ENCODE measurements at places on chromosomes 3 and 15.

- DNase-seq = no peak
These were observed 178.2 kb upstream of the GOLIM4 start for GRCh38 chr3:168273917-168274316.

- no peak for DNase-seq
These were observed 1273.9 kb downstream of the OTOL1 start for GRCh38 chr3:162770551-162770950.

GRCh38 chr3:71862371-71863140, 77.6 kb upstream of the PROK2 start:
- DNase-seq = no peak

GRCh38 chr3:39577541-39577940, 110.1 kb downstream of the MOBP start:
- no peak for DNase-seq

GRCh38 chr15:69951898-69952555, 145.7 kb downstream of the TLE3 start:
- no peak for DNase-seq

- no peak for DNase-seq
These were observed 227.1 kb downstream of the RPLP1 start for GRCh38 chr15:69679623-69680228.

GRCh38 chr3:151460228-151460627, 633 bp downstream of the IGSF10 start:
- no peak for DNase-seq

DNA sequence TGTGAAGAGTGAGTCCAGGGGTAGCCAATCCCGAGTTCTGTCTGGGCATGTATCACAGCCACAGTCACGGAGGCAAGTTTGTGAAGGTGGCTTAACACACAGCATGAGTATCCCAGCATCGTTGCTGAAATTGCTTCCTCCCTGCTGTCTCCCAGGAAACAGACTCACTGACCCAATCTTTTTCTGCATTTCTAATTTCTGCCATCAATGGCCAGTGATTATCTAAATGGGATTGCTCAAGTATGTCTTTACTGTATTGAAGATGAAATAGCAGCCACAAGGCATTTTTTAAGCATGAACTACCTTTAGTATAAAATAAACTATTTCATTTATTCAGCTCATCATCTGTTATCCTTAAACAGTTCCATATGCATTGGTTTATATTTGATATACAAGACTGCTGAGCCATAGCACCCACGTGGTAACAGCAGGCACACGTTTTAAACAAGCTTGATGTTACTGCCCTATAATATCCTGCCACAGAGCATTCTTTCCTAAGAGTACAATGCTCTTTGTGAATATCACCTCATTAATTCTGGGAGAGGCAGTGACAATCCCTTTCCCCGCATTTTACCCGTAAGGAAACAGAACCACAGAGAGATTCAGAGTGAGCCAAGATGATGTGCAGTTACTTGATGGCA, 276.6 kb upstream of the THBS1 start:
- DNase-seq = no peak

DNA sequence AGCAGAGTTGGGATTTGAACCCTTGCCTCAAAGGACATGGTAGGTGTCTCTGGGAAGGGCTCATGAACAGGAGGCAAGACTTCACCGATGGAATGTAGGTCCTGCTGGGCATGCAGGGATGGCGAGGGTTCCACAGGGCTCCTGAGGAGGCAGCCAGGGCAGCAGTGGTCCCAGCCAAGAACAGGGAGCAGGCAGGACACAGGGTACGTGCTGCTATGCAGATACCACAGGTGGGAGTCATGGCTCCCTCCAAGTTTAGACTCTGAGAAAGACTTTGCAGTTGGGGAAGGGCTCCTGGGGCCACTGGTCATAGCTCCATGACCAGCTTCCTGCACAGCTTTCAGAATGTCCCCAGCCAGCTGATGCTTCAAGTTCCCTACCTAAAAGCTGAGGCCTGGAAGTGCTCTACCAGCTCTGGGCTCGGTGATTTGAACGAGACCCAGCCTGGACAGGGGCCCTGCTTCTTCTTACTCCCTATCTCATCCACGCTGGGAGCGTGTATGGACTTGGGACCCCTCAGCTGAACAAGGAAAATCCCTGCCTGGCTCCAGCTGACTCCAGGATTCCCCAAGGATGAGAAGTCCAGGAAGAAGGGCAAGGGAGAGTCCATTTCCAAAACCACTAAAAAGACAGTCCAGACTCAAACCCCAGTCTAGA, 747 bp downstream of the MYL3 start:
- DNase-seq = no peak

GRCh38 chr15:93217343-93217742, 128.3 kb upstream of the RGMA start:
- no peak for DNase-seq

DNA sequence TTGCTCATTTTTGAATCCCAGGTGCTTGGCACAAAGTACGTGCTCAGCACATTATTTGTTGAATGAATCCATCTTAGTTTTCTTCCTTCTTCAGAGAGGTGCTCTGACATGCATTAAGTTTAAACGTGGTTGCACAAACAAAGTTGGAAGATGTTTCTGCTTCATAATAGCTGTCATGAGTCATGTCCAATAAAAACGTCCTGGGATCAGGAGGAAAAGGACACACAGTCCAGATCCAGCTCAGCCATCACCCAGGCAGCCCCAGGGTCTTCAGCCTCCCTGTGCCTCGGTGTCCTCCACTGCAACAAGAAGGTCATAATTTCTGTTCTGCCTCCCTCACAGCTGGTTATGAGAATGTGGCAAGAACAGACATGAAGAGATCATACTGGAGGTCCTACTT, 55.4 kb downstream of the CCNL1 start:
- DNase-seq = no peak

DNA sequence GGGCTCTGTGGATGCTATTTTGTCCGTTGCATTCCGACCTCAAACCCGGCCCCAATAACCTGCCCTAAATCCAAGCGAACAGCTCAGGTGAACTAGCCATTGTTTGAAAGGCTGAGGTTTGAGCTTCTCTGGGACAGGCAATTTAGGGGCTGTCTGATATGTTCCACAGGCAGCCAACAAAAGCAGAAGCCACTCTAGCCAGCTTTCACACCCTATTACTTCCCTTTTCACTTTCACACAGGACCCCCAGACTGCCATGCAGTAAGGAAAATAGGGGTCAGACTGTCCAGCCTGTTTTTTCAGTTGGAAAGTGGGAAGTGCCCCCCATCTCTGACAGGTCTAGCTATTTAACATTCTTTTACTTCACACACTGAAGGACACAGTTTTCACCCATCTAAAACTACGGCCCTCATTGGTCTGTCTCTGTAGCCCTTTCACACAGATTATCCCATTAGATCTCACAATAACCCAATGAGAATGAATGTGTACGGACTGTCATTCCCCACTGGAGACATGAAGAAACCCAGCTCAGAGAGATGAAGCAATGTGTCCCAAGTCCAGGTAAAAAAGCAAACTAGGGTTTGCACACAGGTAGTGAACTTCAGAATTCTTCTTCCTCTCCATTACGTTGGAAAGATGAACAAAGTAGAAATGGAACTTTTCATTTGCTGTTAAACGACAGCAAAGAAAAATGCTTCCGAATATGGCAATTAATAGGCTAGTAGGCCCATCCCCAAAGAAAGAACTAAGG, 1.9 kb downstream of the CCDC12 start:
- DNase-seq = no peak

DNA sequence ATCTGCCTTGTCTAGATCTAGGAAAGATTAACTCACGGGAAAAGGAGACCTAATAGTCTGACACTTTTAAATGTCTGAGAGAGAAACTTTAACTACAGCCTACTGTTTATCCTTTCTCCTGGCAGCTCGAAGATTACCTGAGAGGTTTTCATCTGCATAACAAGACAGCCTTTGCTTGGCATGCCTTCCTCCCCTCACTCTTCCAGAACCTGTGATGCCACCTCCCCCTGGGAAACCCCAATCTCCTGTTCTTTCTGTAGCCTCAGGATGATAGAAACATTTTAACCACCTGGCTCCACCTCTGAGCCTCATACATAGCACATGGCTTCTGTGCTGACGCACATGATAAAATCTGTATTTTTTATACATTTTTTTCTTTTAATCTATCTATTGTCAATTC, 420.8 kb downstream of the CNTN6 start:
- DNase-seq = no peak

DNA sequence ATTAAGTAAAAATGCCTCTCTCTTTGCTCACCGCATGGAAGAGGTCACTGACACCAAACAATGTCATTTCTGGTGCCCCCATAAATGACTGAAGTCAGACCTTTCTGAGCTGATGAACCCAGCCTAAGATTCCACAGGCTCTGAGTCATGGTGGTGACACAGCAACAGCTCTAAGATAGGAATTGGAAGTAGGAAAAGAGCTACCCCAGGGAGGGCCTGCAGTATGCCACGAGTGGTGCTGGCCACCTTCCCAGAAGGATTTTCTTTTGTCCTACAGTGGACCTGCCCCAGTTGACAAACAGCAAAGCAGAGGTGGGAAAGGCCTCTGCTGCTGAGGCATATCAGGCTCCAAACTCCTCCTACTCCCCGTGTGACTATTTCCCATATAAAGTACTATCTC, 208.1 kb downstream of the MINAR1 start:
- DNase-seq = peak; percentile 36
